Uterine smooth muscle cell (primary cell): ENCODE measurements at places on chromosomes 2 and 18. TPM values are rescaled to one million over a fixed set of nuclear protein-coding genes. Genes with fewer than 3 reads are reported as not detected.

The RAB17 gene
- 0.11 and 0.12 TPM in 2 replicates for total RNA-seq

The COLEC12 gene
- 7.2 and 13.2 TPM in 2 replicates for total RNA-seq

The TUBA4A gene
- total RNA-seq: 6.9 and 11.5 TPM in 2 replicates

The G6PC2 gene
- not detected in 2 replicates for total RNA-seq

The ERBB4 gene
- under 0.01 and 0.11 TPM in 2 replicates for total RNA-seq

The CXXC1 gene
- 36.5 and 44.9 TPM in 2 replicates for total RNA-seq

The MOGAT1 gene
- total RNA-seq: not detected in 2 replicates
